Dermis blood vessel endothelial cell (primary cell): ENCODE measurements at places on chromosomes 6 and 20. TPM values are rescaled to one million over a fixed set of nuclear protein-coding genes. Genes with fewer than 3 reads are reported as not detected.

The TSBP1 gene
- not detected in 2 replicates for total RNA-seq

The SYCP2L gene
- 0.17 TPM in 1 of 2 replicates, not detected in the other for total RNA-seq

The TRIM10 gene
- not detected in 2 replicates for total RNA-seq

The ZSCAN31 gene
- 25.7 and 40.6 TPM in 2 replicates for total RNA-seq

The FAXC gene
- 0.34 and 0.56 TPM in 2 replicates for total RNA-seq

The DSE gene
- total RNA-seq, result 6.0 and 8.3 TPM in 2 replicates

The C20orf96 gene
- 3.2 and 6.7 TPM in 2 replicates for total RNA-seq
